ENCODE measurements at places on chromosomes 2 and 18.

DNA sequence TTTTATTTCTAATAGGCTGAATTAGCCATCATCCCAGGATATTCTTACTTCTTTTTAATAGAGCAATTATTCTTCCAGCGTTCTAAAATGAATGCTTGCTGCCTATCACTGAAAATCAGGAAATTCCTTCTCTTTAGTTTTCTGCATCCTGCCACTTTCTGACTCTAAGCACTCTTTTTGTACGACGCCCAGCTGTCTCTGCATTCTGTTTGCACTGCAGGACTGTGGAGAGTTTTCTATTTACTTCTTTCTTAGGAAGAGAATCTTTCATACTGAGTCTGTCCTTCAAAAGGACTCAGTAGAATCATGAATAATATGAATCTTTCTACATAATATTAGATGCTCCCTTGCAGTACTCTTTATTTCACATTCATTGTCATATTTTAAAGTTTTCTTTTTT, 360.4 kb upstream of the DSEL start:
- DNase-seq, result no peak

- no peak for DNase-seq
Measured at GRCh38 chr2:178574789-178575188, 94.5 kb downstream of the PLEKHA3 start.

- DNase-seq, result no peak
Measured at GRCh38 chr18:34676816-34677574, 33.1 kb upstream of the DTNA start.

DNA sequence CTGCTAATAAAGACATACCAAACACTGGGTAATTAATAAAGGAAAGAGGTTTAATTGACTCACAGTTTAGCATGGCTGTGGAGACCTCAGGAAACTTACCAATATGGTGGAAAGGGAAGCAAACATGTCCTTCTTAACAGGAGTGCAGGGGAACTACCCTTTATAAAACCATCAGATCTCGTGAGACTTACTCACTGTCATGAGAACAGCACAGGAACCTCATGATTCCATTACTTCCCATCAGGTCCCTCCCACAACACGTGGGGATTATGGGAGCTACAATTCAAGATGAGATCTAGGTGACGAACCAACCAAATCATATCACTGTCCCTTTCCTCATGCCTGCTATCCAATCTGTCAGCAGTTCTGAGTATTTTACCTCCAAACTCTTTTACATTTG, 586.7 kb downstream of the TDRD15 start:
- no peak for DNase-seq

DNA sequence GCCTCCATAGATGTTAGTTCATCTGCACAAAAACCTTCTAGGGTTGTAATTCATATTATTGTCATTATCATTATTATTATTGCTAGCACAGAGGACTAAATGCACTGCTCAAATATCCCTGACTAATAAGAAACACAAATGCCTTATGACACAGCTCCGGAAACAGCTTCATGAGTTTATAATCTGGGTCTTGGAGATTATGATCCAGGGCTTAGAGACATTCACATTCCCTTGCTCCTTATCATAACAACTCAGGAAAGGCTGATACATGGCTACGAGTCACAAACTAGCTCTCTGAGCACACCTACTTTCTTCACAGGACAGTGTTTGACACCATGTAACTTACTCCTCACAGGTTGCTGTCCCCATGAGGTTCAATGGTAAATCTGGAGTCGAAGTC, 102.2 kb upstream of the TTC39C start:
- DNase-seq, result no peak

GRCh38 chr18:75625966-75626365, 198.5 kb upstream of the SMIM21 start:
- no peak for DNase-seq

DNA sequence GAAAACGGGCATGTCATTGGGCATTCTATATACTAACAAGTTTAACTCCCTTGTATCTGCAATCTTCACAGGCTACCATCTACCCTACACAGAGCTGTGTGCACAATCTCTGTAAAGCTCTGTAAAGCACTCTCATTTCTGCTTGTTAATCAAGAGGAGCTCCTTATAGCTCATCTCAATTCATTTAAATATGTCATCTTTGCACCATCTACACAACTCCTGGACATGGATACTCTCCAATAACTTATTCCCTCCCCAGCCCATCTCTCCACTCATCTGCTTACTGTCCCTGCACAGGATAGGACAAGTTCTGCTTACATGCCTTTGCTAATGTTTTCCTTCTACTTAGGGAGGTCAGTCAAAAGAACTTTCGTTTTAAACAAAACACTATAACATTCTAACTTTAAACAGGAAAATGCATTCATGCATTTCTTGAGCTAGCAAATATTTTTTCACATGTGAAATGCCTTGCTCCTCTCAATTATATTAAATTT, 61.4 kb downstream of the DPP4 start:
- DNase-seq, result no peak

GRCh38 chr2:184178229-184178628, 420.1 kb upstream of the ZNF804A start:
- no peak for DNase-seq

- DNase-seq, result no peak
Measured at GRCh38 chr2:10646153-10646552, 43.6 kb downstream of the NOL10 start.

- no peak for DNase-seq
Measured at GRCh38 chr2:40165509-40165844, 286.4 kb downstream of the SLC8A1 start.

DNA sequence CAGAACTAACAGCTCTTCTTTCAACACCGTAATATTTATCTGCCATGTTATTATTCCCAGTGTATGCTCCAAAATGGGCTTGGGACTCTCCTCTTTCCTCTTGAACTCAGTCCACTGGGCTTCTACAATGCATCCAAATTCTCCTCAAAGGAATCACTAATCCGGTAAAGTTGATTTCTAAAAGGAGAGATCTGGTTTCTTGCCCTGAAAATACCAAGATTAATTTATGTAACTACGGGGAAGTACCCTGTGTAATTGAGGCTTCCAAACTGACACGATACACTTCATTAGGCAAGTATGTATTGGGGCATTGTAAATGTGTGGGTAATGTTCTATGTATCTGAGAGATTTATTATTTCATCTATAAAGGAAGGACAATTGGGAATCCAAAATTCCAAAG, 5.7 kb downstream of the NCKAP5 start:
- no peak for DNase-seq

- DNase-seq, result no peak
Measured at GRCh38 chr18:53789376-53790247, 434.9 kb downstream of the MBD2 start.

DNA sequence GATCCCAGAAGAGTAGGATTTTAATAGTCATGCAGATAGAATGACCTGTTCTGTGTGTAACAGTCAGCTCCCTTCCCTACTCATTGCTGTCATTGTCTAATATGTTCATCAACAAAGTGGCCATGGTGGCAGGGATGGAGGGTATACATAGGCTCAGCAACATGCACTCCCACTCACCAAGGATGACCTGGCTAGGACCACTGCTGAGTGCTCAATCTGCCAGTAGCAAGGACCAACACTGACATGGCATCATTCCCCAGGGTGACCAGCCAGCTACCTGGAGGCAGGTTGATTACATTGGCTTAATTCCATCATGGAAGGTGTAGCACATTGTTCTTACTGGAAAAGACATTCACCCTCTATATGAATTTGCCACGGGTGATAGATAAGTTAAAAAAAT, 401.7 kb upstream of the CELF4 start:
- no peak for DNase-seq

DNA sequence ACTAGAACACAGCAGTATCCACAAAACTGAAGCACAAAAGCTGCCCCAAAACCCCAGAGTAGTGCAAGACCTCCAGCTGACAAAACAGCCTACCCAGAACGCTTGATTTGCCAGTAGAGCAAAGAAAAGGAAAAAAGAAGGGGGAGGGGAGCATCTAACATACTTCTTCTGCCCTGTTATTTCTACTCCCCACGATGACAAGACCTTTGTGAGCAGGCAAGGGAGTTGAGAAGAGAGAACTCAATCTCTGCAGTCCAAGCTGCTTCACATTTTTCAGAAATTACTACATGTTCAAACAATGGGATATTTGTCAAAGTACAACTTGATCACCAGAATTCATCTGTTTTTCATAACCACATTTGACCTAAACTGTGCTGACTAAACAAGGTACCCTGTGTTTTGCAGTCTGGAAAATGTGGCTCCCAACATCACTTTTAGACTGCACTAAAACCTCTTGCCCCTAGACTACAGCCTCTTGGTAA, 286.7 kb downstream of the EXOC6B start:
- no peak for DNase-seq

DNA sequence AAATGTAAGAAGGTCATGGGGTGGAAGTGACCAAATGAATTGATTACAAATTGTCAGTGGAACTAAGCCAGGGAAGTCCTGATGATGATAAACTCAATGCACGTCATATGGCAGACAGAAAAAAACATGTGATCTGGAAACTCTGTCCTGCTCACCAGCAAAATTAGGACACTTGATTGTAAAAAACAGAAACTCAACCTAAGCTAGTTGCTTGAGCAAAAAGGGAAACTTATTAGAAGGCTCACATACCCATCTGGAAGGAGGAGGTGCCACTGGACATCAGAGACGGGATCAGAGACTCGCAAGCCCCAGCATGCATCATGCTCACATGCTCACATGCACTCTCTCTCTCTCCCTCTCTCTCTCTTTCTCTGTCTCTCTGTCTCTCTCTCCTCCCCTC, 96.8 kb downstream of the SP3 start:
- DNase-seq, result no peak

GRCh38 chr2:197184959-197185586, 125.5 kb downstream of the ANKRD44 start:
- no peak for DNase-seq

DNA sequence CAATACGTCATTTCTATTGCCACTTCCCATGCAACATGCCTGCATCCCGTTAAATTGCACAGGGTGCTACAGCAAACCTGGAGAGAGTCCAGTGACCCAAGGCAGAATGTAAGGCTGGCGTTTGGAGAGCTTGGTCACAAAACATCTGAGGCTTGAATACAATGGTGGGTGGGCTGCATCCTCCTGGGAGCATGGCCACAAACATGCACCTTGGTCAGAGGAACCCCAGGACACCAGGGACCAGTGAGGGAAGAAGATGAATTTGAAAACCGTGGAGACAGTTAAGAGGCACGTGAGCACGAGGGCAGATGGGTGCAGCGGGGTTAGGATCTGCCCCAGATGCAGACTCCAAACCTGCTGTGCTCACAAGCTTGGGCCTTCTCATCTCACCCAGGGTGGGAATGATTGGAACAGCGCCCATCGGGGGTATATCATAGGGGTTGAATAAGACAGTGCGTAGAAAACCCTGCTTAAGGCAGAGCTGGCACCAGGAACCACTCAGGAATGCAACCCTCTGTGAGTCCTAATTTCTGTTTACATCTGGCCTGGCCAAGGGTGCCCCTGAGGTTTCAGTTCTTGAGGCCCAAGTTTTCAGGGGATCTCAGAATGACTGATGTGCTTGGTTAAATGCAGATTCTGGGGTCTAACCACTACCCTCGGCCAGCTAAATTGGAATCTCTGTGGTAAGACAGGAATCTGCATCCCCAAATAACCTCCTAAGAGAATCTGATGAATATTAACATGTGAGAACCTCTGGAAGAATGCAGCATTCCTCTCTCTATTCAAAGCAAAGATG, 97.2 kb downstream of the ARL4C start:
- no peak for DNase-seq

DNA sequence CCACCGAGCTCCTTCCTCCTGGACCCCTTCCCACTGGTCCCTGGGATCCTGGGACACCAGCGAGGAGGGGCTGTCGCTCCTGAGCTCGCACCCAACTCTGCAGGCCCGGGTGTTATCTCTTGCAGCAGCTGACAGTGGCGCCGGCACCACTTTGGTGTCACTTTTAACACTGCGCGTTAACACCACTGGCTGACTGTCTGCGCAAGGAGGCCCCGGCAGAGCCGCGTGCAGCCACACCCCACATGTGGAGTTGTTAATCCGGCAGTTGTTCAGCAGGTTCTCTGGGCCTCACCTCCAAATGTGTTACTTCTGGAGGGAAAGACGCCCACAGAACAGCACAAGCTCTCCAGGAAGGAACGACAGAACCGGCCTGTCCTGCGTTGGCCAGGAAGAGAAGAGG, 155.0 kb upstream of the GLI2 start:
- no peak for DNase-seq

DNA sequence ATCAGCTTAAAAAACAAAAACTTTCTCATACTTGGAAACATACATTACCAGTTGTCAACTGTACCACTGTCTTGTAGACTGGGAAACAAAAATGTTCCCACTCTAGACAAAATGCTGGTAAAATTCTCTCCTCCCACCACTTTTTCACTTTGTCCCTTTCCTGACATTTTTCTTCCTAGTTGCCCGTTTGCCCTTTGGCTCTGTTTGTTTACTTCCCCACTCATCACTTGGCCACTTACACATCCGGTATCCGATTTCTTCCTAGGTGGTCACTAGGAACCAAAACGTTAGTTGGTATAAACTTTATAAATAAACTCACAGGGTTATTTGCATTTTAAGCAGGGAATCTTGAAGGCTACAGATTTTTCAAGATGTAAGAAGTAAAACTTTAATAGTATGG, 84.9 kb downstream of the METTL4 start:
- DNase-seq, result no peak

DNA sequence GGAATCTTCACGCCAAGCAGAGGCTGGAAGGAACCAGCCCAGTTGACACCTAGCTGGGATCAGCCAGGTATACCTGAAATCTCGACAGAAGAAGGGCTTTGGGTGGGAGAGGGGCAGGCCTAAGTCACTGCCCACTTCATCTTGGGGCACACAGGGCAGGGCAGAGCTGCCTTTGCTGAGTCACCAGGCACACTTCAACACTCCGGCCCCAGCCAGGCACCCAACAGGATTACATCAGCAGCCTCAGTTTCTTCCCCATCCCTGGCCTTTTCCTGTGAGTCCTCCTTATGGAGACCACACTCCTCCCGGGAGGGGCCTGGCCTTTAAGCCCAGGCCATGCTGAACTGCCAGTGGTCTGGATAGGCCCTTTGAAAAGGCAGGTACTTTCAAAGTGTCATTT, 201.7 kb upstream of the HS6ST1 start:
- DNase-seq, result no peak

- DNase-seq, result no peak
Measured at GRCh38 chr2:15704086-15704787, 112.6 kb downstream of the DDX1 start.

GRCh38 chr2:214706986-214707385, 102.5 kb downstream of the BARD1 start:
- no peak for DNase-seq

DNA sequence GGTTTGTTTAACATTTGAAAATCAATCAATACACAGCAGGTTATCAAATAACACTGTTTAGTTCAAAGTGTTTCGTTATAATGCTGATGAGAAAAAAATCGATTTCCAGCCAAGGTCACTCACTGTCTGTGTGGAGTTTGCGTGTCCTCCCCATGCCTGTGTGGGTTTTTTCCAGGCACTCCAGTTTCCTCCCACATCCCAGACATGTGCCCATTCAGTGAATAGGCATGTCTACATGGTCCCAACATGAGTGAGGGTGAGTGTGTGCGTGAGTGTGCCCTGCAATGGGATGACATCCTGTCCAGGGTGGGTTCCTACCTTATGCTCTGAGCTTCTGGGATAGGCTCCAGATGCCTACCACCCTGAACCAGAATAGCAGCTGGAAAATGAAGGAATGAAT, 8.7 kb upstream of the GKN2 start:
- no peak for DNase-seq

- DNase-seq, result no peak
Measured at GRCh38 chr2:219697811-219698747, 70.6 kb downstream of the SLC4A3 start.

- no peak for DNase-seq
Measured at GRCh38 chr18:37246779-37247340, 318.7 kb downstream of the CELF4 start.

GRCh38 chr18:79432376-79433120, 36.8 kb downstream of the NFATC1 start:
- DNase-seq, result no peak

GRCh38 chr18:57864615-57865121, 61.6 kb upstream of the ATP8B1 start:
- no peak for DNase-seq
